ENCODE measurements at places on chromosomes 7 and 10.

DNA sequence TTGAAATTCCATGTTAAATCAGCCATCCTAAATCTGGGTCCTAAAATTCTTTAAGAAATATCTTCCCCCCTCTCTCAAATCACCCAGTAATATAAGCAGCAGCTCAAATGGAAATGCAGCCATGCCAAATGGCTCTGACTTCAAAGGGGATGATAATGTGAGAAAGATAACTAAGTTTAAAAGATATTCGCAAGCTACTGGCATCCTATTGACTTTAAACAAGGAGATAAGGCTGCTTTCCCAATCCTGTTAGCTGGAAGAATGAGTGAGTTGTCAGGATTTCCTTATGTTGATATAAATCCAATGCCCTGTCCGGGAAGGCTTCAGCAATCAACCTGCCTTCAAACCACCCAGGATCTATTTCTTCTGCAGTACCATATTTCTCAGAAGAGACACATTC is 172.0 kb downstream of the FANK1 start:
- DNase-seq, result no peak

DNA sequence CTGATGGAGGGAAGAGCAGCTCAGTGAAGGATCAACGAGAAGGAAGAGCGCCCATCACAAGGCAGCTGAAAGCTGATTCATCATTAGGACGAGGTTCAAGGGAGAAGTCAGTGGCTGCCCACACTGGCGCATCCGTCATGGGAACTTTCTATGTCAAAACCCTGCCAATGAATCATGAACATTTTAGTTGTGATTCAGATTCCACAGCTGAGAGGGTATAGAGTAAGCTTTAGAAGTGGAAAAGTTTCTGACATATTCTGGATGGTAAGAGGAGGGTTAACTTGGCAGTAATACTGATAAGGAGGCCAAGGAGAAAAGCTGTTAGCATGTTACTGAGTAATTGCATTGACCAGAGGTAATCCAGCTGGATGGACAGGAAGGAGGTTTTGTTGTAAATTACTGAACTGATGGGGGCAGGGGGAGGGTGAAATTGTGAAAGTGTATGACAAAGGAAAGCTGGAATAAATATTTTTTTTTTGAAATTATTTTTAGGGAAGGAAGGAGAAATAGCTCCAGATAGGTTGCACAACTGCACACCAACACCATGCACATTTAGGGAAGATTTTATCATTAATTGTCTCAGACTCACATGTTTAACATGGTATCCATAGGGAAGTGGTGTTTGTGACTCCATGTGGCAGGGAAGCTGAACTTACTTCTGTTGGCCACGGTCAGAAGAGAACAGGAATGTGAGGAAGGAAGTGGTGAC is 78.3 kb upstream of the NRP1 start:
- no peak for DNase-seq

- DNase-seq, result no peak
Measured at GRCh38 chr7:50650057-50650664, 85.0 kb upstream of the DDC start.

GRCh38 chr10:125063256-125063925 is 97.0 kb downstream of the CTBP2 start:
- DNase-seq, result no peak

DNA sequence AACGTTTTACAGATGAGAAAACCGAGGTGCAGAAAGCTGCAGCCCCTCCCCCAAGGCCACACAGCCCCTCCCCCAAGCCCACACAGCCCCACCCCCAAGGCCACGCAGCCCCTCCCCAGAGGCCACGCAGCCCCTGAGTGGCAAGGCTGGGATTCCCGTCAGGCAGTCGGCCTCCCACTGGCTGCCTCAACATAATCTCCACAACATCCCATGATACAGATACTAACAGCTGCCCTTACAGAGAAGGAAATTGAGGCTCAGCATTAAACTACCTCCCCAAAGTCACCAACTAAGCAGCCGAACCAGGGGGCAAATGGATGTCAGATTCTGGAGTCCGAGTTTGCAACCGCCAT is 15.9 kb downstream of the SH3PXD2A start:
- DNase-seq, result no peak

- no peak for DNase-seq
Measured at GRCh38 chr10:11874568-11875493, 51.7 kb downstream of the PROSER2 start.

DNA sequence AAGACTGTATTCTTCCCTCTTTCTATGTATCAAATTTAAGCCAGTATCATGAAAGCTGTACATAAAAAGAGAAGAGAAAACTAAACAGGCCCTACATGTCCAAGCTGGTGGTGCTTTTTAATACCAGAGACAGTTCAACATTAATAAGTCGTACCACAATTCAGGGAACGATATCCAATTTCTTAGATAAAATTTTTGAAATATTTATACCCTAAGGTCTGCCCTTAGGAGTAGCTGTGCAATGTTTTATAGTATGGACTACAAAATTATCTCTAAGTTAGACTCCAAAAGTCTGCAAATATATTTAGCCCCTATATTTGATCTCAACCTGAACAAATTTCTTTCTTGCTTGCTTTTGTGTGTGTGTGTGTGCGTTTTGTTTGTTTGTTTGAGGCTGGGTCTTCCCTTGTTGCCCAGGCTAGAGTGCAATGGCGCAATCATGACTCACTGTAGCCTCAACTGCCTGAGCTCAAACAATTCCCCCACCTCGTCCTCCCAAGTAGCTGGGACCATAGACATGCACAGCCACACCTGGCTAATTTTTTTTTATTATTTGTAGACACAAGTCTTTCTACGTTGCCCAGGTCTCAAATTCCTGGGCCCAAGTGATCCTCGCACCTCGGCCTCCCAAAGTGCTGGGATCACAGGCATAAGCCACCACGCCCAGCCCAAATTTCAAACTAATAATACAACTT is 13.2 kb downstream of the ARHGAP19 start:
- DNase-seq, result no peak

DNA sequence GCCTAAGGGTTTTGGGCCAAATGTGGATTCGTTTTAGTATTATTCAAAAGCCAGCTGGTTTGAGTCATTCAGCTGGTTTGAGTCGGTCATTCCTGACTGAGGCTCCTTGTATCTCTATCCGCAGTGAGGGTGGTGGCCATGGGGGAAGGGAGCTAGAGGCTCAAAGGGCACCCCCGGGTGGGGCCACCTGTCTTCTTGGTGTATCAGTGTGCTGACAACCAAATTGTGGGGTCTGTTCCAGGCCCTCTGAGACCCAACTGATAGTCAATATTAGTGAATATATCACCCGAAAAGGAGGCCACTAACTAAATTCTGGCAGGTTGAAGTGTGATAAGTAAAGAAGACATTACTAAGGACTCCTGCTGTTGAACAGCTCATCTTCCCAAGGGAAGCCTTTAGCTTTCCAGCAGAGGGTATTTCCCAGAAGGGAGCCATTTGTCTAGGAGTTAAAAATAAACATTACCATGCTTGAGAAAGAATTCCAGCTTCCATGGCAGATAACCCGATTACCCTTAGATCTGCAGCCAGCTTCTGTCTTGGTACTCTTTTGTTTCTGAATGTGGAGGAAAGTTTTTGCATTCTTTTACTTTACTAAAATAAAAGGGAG is 29.9 kb upstream of the DDX50 start:
- no peak for DNase-seq

GRCh38 chr10:34731885-34732701 is 83.0 kb downstream of the PARD3 start:
- no peak for DNase-seq

DNA sequence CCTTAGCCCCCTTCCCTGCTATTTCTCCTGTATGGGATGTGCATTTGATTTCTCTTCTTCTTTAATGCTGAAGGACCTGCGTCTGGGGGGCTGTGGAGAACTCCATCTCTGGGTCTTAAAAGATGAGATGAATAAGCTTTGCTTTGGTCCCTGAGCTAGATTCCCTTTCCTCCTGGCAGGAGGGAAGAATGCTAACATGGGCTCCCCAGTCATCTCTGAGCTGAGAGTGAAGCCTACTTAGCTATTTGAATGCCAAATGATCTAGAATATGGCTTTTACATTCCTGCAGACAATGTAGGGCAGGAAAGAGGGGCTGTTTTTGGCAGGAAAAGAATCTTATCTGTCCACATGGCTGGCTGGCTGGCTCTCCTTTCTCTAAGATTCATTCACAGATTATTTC is 62.6 kb upstream of the EFCAB10 start:
- DNase-seq, result no peak

DNA sequence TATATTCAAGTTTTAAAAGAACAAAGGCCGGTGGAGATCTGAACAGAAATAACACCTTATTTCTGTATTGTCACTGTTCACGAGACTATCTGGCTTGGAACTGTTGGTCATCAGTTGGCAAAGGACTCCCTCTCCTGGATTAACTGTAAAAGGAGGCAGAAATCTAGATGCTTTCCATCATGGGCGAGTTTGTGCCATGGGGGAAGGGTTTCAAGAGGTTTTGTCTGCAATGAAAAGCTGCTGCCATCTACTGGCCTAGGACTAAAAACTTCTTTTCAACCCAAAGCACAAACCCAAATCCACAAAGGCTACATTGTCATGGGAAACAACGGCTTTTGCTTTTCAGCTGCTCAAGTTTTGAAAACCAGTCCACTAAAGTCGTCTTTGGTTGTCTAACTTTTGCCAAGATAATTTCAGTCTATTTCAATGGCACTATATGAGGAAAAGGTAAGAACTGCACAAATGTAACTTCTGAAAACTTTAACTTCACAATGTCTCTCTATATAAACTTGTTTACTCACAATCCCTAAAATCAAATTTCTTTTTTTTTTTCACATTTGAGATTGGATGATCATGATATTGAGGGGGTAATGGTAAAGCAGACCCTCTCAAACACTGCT is 196.8 kb downstream of the SKAP2 start:
- peak; percentile 11 for DNase-seq

- no peak for DNase-seq
Measured at GRCh38 chr10:1015688-1016087, 10.0 kb downstream of the IDI2 start.

DNA sequence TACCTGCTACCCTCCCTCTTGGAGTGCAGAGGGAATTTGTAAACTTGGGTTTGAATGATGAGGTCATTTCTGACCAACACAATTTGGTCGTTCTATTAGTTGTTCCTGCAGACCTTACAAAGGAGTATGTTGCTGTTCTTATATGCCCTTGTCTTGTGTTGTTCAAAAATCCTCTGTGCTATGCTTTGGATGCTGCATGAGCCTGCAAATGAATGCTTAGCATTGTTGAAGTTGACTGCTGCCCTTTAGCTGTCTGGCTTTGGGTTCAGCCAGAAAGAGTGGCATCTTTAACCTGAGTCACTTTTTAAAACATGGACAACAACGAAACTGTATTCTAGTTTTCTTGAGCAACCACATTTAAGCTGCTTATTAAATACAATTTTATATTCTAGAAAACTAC is 80.3 kb downstream of the SND1 start:
- no peak for DNase-seq

GRCh38 chr7:71766016-71766415 is 634.1 kb downstream of the GALNT17 start:
- no peak for DNase-seq

GRCh38 chr10:83346266-83346910 is 792.9 kb upstream of the GHITM start:
- no peak for DNase-seq

- no peak for DNase-seq
Measured at GRCh38 chr7:157358041-157358752, 21.4 kb downstream of the DNAJB6 start.

- DNase-seq, result no peak
Measured at GRCh38 chr7:20164425-20165145, 52.6 kb downstream of the MACC1 start.

- DNase-seq, result no peak
Measured at GRCh38 chr7:87146740-87147386, 5.4 kb upstream of the DMTF1 start.

DNA sequence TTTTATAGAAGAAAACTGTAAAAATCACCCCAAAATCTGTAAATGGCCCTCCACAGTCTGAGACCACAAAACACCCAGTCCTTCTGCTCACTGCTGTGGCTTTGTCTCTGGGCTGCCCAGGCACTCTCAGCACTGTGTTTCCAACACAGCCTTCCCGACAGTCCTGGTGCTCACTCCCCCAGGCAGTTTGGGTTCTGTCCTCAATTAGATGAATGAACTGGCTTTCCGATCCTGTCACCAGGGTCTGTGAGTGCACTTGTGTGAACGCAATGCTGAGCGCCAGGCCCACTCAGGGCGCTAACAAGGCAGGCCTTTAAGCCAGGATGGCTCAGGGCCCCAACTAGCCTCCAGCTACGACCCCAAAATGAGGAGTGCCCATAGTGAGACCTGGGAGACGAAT is 3.3 kb downstream of the MAD1L1 start:
- no peak for DNase-seq

DNA sequence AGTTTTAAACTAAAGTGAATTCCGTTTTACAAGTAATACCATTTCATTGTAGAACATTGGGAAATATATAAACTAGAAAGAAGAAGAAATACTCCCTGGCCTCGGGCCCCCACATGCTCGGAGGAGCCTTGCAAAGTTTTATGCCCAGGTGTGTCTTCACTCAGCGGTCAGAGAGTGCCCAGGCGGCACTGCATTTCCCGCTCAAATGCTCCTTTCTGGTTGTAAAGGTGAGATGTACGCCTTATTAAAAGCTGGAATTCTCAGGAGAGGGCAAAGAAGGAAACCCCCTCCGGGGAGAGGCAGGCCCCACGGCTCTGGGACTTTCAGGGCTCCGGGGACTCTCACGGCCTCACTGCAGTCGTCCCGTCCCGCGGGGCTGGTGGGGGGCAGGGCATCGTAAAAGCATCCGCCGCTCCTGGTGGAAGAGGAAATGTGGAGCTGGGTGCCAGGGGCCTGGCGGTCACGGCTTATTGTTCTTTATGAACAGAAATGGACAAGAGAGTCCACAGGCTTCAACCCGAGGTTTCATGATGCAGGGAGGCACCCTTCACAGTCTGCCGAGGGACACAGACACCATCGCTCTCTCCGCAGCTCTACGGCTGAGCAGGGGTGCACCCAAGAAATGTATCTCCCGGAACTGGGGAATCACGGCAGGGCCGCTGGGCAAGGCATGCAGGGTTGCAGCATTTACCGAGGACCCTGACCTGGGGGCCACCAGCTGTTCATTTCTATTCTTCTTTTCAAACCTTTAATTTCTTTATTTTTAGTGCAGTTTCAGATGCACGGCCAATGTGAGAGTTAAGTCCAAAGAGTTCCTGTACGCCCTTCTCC is 47.7 kb upstream of the INPP5A start:
- no peak for DNase-seq

- no peak for DNase-seq
Measured at GRCh38 chr10:80579181-80579763, 41.6 kb downstream of the SH2D4B start.

DNA sequence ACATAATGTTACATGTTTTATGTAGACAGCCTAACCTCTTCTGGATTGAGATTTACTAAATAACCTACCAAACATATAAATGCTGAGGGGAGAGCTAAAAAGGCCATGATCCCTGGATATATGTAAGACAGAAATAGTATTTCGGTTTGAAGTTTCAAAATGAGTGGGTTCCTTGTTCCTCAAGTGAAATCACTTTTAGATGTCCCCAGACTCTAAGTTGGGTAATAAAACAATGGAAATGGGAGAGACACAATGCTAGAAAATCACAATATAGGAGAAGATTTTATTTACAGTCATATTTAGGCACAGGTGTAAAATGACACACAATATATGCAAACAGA is 56.5 kb downstream of the SHTN1 start:
- peak; percentile 2 for DNase-seq
